NCI-H1417 treated with DMSO at 0.1 percent for 48 hours (cell line): ENCODE measurements at places on chromosomes 13 and 19.

- DNase-seq, result no peak
These were observed 111.4 kb upstream of the USP29 start for GRCh38 chr19:57008432-57008831.

DNA sequence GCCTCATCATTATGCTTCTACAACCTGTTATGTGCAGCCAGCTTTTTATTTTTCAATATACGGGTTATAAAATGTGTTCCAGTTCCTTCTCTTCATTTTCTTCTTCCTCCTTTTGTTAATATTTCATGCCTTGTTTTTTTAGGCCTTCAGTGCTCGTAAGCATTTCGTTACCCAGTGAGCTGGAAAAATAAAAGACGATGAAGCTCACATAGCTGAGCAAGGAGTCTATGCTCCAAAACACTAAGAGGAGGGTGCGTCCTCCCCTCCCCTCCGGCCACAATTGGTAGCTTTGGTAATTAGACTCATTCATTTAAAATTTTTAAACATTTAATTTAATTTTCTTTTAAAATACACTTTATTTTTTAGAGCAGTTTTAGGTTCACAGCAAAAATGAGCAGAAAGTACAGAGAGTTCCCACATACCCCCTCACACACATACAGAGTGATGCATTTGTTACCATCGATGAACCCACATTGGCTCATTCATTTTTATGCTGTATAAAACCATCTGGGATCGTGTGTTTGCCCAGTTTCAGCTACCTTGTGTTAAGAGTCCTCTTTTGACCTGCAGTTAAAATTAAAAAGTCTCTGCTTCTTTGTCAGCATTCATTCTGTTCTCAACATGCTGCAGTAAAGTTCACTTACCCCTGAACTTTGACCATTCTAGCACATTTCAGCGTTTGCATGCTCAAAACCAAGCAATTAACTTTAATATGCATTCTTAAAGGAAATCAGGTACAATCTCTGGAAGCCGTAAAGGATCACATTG, 223.9 kb downstream of the LACC1 start:
- no peak for DNase-seq

- DNase-seq, result no peak
These were observed 99.2 kb downstream of the SLC7A1 start for GRCh38 chr13:29496241-29496712.

DNA sequence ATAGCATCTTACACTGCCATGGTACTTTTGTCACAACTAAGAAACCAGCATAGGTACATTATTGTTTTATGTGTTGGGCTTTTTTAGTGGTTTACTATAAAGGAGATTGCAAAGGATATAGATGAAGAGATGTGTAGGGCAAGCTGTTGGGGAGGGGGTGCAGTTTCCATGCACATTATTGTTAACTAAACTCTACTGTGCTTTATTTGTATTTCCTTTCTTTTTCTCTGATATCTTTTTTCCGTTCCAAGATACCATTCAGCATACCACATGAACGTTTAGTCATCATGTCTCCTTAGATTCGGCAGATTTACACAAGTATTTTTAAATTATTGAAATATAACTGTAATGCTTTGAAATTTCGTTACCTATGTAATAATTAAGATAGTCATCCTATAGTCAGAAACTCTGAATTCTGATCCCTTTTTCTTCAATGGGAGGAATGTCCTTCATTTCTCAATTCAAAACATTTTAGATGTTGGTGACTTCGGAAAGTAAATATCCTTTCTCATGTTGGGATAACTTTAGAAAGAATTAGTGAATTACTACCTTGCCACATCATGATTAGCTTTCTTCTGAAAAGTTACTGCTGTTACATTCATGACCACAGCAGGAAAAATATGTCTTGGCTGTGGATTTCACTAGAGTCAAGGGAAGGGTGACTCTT, 82.8 kb downstream of the FRY start:
- no peak for DNase-seq

- DNase-seq, result no peak
These were observed 217.1 kb upstream of the TRPC4 start for GRCh38 chr13:38086721-38087120.

- DNase-seq, result no peak
These were observed 336.6 kb downstream of the TEX29 start for GRCh38 chr13:111657013-111657412.

DNA sequence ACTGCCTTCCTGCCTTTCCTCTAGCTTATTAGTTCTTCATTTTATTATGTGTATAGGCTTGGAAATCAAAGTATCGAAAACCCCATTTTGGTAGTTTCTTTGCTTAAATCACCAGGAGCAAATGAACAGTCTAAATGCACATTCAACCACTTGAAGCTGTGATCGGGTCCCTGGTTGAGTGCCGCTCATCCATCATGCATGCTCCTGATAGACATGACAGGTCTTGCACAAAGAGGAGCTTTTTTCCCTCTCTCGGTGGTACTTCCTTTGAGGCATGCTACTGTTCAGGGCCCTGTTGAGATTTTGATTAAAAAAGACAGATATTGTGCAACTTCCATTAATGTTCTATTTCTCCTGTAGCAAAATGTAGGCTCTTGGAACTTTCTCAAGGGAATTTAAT, 185.8 kb downstream of the OLFM4 start:
- DNase-seq, result no peak

GRCh38 chr13:24997367-24997967, 98.5 kb upstream of the PABPC3 start:
- DNase-seq, result no peak

DNA sequence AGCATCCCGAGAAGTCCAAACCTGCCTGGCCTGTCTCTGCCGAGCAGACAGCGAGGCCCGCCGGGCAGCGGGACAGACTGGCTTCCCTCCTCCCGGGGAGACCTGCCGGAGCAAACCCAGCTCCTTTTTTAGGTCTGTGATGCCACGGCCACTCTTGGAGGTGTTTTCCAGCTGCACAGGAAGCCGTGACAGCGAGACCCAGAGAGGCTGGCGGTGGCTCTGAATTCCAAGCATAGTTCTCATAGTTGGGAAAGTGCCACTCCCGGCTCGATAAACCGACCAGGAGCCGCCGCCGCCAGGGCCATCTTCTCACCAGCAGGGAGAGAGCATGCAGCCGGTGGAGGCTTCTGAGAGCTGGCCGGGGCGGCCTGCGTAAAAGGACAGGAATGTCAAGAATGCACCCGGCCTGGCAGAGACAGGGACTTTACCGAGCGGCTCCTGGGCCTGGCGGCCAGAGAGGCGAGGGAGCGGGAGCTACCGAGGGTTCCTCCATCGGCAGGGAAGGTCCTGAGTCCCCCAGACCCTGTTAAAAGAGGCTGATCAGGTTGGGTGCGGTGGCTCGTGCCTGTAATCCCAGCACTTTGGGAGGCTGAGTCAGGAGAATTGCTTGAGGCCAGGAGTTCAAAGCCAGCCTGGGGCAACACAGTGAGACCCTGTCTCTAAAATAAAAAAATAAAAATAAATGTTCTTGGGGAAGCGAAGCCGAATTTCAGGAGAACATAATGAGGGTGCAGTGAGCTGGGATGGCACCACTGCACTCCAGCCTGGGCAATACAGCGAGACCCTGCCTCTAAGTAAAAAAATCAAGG, 64.9 kb downstream of the GADD45B start:
- no peak for DNase-seq

- no peak for DNase-seq
These were observed 9.4 kb upstream of the SBK3 start for GRCh38 chr19:55554741-55555152.

DNA sequence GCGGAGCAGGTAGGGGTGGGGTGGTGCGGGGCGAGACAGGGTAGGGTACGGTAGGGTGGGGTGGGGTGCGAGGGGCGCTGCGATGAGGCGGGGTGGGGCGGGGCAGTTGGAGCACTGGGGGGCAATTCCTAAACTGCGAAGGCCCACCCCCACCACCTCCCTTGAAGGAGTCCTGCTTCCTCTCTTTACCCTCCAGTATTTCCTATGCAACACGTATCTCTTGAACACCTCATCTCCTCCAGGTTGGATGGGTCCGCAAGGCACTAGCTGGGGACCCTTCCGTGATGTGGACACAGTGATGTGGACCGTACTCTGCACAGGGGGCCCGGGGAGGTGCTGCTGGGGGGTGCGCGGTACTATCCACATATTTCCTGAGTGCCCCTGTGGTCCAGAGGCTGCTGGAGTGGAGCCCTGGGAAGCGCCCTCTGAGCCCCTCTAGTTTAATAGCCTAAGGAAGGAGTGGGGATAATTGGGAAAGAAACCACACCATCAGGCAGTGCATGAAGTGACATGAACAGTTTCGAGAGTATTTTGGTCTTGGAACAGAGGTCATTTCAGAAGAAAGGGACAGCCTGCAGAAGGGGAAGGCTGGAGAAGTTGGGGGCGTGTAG, 1.1 kb downstream of the IL17D start:
- DNase-seq, result no peak

DNA sequence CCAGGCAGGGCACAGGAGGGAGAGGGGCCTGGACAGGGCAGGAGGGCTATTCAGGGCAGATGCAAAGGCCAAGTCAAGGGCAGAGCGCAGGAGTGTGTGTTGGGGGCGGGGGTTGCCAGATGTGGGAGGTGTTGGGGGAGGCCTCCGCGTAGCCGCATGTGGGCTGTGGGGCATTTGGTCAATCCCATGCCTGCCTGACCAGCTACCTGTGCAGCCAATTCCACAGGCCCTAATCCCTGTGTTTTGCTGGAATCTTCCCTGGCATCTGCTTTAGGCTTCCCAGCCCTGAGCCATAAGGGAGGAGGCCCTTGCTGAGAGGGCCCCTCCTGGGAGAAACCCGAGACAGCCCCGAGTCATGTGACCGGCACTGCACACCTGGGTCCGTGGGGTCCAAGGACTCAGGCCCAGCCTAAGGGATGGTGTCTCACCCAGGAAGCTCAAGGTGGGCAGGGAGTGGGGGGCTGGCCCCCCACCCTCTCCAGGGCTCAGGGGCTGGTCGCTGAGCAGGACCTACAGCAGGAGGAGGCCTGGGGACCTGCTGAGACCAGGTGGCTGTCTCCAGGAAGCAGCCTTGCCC, 20.3 kb downstream of the RFX1 start:
- DNase-seq, result no peak

GRCh38 chr13:80547885-80548825, 207.2 kb upstream of the SPRY2 start:
- DNase-seq, result no peak

- no peak for DNase-seq
These were observed 212.2 kb downstream of the ENOX1 start for GRCh38 chr13:43574605-43575004.

GRCh38 chr19:6736917-6737283, 480 bp downstream of the GPR108 start:
- no peak for DNase-seq

DNA sequence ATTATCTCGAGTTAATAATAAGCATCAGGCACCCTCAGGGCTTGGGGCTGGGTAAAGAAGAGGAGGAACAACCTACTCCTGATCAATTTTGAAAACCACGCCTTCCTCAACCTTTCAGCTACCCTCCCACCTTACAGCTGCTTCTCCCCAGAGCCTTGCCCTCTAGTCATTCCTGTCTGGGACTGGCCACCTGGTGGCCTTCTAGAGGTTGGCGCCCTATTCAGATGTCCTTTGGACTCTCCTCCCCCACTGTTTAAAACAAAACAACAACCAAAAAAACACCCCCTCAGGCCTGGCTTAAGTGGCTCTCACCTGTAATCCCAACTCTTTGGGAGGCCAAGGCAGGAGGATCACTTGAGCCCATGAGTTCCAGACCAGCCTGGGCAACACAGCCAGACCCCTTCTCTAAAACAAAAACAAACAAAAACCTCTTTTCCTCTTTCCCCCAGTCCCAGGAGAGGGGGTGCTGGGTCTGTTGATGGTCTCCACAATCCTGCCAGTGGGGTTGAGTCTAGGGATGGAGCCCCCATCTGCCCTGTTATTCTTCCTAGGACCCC, 62.3 kb downstream of the CCDC70 start:
- DNase-seq, result no peak

DNA sequence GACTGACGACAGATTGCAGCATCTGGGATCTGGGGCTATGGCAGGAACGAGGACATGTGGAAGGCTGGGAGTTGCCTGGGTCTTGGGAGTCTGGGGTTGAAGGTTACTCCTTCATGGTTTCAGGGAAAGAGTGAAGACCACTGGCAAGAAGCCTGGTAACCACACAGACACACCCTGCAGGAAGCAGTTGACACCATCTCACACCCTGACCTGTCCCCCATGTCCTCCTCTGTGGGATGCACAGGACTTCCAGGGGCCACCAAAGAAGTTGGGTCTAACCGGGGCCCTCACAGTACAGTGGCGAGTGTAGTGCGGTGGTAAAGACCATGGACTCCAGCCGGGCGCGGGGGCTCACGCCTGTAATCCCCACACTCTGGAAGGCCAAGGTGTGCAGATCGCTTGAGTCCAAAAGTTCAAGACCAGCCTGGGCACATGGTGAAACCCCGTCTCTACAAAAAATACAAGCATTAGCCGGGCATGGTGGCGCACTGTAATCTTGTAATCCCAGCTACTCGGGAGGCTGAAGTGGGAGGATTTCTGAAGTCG, 10.6 kb upstream of the FFAR2 start:
- no peak for DNase-seq

DNA sequence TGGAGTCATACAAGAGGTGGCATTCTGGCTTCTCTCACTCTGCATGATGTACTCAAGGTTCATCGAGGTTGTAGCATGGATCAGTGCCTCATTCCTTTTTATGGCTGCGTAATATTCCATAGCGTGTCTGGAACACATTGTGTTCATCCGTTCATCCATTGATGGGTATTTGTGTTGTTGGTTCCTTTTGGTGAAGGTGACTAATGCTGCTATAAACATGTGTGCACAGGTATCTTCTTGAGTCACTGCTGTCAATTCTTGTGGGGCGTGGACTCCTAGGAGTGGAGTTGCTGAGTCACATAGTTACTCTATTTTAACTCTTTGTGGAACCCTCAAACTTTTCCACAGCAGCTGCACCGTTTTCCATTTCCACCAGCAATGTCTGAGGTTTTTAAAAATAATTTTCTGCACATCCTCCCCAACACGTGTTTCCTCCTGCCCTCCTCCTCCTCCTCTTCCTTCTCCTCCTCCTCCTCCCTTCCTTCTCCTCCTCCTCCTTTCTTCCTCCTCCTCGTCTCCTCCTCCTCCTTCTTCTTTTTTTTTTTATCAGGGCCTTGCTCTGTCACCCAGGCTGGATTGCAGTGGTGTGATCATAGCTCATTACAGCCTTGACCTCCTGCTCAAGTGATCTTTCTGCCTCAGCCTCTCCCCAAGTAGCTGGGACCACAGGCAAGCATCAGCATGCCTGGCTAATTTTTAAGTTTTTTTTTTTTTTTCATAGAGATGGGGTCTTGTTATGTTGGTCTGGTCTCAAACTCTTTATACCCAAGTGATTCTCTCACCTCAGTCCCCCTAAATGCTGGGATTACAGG, 2.0 kb upstream of the TMEM221 start:
- DNase-seq, result no peak

GRCh38 chr13:76958841-76959432, 10.6 kb downstream of the ACOD1 start:
- no peak for DNase-seq

DNA sequence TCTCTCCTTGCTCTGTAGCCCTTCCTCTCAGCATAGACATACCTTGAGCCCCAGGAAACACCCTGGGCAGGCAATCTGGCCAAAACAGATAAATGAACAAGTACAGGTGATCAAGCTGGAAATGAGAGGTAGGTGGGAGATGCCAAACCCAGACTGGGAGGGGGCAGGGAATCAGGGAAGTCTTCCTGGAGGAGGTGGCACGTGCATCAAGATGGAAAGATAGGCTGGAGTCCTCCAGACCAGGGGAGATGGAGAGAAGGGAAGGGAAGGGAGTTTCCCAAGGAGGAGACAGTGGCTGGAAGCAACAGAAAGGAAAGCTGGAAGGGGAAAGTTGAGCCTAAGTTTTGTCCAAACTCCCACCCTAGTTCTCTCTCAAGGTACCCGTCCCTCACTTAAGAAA, 1.7 kb upstream of the MUC16 start:
- DNase-seq, result no peak

- no peak for DNase-seq
These were observed 54.9 kb upstream of the RFC3 start for GRCh38 chr13:33763021-33763420.
